ENCODE measurements at places on chromosomes 6 and 20.

GRCh38 chr6:11196511-11197174 is 35.8 kb downstream of the NEDD9 start:
- no peak for DNase-seq

DNA sequence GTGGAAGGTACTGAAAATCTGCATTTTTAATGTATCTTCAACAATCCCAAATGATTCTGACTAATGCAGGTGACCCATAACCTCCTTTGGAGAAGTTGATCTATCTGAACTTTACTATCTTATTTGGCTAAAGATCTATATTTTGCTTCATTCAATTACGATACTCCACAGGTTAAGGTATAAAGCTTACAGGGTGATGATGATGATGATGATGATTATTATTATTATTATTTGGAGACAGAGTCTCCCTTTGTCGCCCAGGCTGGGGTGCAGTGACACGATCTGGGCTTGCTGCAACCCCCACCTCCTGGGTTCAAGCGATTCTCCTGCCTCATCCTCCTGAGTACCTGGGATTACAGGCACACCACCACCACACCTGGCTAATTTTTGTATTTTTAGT is 13.1 kb downstream of the TOP1 start:
- no peak for DNase-seq

DNA sequence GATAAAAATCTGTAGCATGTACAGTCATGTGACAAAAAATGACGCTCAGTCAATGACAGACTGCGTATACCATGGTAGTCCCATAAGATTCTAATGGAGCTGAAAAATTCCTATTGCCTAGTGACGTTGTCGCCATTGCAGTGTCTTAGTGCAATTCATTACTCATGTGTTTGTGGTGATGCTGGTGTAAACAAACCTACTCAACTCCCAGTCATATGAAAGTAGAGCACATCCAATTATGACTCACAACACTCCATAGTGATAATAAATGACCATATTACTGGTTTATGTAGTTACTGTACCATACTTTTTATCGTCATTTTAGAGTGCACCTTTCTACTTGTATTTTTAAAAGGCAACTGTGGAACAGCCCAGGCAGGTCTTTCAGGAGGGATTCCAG is 45.0 kb downstream of the TFAP2A start:
- DNase-seq = no peak

- DNase-seq = no peak
Measured at GRCh38 chr20:5590899-5591298, 159.3 kb upstream of the SHLD1 start.

DNA sequence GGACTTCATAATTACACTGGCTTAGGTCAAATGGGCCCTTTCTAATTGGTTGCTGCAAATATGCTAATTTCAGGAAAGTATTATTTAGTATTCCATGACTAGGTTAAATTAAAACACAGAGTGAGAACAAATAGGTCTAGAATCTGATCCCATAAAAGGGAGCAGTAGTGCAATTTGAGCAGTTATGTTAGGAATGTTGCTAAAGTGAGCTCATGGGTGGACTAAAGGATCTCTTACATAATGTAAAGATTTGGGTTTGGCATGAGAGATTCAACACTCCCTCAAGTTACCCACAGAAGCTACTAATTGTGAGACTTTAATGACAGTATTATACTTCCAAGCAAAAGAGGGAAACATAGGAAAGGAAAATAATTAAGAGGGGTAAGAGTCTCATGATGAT is 109.1 kb downstream of the C6orf58 start:
- no peak for DNase-seq

- DNase-seq = no peak
Measured at GRCh38 chr20:9068841-9069663, at the start of gene PLCB4. PLCB4 (plus strand) TSS chr20:9069087; CDS start chr20:9307815, 238,728 bp downstream.

DNA sequence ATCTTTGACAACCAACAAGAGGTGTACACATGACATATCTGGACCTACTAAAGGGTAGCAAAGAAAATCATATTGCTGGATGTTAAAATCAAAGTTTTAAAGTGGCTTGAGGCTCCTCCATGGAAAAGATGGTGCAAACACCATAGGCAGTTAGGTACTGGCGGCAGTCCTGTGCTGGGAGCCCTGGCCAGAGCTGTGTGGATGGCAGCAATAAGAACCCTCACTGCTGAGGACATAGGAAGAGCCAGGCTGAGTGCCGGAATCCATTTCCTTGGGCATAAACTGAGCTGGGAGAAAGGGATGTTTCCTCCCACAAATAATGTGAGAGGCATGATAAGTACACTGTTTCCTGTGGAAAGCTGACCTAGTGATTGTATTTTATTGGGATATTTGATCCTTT is 89.9 kb downstream of the ARID1B start:
- DNase-seq = no peak

DNA sequence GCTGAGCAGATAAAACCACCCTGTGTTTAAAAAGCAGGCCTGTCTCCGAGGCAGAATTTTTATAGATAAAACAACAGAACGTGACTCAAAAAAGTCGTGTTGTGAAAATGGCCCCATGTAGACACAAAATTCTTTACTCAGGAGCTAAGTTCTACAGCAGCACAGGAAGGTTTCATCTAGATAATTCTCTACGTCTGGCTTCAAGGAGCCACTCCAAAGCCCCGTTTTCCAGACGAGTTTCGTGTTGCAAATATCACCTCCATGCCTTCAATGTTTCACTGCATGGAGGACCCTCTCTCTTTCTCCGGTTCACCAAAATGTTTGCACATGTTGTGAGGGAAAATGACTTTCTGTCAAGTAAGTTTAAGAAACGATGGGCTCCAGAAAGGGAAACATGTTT is 12.0 kb upstream of the BMP7 start:
- no peak for DNase-seq

GRCh38 chr6:170253226-170253909 is 37.5 kb downstream of the DLL1 start:
- DNase-seq = no peak

- DNase-seq = no peak
Measured at GRCh38 chr20:59817846-59818615, 115.4 kb downstream of the SYCP2 start.

DNA sequence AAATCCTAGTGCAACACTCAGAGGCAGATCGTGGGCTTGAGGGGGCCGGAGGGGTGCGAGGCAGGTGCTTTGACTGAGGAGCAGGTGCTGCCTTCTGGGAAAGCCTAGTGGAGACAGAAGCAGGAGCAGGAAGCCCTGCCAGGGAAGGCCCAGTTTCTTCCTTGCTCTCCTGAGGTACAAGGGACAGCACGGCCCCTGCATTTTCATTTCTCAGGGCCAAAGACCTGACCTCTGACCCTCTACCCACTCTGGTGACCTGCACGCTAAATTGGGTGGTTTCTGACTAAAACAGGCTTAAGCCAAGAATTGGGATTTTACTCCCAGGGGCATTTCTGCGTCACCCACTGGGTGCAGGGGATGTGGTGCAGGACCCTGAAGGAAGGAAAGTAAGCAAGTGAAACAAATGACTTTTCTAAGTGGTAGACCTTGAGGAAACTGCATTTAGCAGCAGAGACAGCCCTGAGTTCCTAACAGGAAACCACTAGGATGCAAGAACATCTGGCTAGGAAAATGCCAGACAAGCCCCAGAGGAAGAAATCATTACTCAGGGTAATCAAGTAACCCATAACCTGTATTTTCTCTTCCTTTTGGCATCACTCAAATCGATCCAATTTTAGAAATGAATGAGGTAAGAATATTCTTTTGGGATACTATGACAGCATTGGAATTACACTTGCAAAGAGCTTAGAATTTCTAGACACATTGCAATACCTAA is 141.7 kb downstream of the CD164 start:
- DNase-seq = no peak

DNA sequence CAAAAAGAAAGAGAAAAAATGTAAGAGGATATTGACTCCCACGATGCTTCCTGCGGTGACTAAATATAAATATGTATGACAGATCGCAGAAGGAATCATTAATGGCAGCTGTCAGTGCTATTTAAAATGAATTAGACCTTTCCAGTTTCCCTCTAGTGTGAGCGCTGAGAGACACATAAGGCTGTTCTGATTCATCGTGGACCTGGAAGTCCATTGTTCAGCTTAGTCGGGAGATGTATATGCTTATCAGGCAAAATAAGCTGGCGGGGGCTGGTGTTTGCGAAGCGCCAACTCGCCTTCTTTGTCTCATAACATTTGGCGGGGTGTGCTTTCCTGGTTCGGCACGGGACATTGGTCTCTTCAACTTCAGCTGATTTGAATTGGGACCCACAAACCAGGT is 95.4 kb downstream of the CDH4 start:
- DNase-seq = no peak

- no peak for DNase-seq
Measured at GRCh38 chr6:10073341-10073740, 341.5 kb downstream of the TFAP2A start.

GRCh38 chr6:168343239-168344150 is 23.9 kb upstream of the DACT2 start:
- no peak for DNase-seq

DNA sequence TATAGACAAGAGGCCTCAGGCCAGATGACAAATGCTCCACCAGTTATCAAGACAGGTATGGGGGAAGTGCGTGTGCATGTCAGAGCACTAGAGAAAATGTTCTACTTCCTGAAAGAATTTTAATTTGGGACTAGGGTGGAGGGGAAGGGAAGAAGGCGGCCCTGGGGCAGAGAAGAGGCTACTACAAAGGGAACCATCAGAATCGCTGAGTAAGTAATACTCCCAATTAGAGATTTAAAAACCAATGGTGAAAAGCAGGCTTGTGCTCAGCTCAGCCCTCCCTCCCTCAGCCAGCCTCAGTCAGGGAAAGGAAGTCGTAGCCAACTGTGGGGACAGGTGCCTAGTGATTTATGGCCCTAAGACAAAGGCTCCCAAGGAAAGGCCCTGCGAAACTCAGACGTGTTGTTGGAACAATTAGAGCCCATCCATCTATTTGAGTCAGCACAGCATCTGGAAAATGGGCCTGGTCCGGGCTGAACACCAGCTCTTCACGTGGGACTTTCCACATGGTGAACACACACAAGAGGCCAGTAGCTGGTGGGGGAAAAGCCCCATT is 15.0 kb upstream of the MAFB start:
- no peak for DNase-seq

DNA sequence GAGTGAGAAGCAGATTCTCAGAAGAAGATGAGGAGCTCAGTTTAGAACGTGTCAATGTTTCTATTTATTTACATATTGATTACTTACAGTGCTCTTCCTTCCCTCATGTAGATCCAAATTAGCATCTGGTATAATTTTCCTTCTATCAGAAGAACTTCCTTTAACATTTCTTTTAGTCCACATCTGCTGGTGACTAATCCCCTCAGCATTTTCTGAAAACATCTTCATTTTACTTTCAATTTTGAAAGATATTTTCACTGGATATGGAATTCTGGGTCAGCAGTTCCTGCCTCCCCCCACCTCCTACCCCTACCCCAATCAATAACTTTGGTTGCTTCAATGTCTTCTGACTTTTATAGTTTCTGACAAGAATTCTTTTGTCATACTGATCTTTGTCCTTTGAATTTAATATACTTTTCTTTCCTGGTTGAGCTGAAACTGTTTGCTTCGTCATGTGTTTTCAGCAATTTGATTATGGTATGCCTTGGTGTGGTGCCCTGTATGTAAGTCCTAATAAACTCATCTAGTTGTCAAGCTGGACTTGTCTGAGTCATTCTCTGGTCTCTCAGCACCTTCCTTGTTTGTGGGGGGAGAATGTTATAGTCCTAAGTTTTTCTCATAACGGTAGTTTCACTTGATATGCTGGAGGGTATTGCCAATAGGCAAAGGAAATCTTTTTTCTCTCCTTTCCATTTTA is 57.0 kb downstream of the SMPDL3A start:
- DNase-seq = no peak

DNA sequence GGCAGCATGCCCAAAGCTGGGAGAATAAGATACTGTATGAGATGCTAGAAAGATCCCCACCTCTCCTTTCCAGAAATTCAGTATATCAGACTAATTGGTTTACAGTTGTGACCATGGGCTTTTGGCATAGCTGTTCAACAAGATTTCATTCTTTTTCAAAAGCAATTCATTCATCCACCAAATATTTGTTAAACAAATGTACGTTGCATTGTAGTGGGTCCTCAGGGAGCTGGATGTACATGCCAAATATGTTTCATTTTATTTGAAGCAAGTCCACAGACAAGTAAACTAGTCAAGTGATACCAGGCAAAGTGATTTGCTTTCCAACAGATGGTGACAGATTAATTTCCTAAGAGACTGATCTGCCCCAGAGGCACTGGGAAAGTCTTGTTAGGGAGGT is 85.8 kb upstream of the ESR1 start:
- no peak for DNase-seq

- DNase-seq = no peak
Measured at GRCh38 chr20:57245997-57246396, 20.4 kb downstream of the BMP7 start.

DNA sequence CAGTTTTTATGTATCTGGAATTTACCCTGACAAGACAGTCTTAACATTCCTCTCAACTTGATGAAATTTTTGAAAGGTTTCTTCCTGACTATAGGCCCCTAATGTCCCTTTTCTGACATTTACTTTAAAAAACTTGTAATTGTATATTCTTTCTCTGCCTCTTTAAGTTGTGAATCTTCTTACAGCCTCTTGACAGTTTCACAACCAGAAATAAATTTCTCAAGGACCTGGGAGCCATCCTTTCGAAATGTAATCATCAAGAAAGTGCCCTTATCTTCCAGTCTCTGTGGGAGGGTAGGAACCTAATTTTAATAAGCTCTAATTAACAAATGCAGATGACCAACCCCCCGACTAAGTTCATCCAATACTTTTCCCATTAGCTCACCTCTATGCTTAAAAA is 403.6 kb upstream of the GJE1 start:
- DNase-seq = no peak

DNA sequence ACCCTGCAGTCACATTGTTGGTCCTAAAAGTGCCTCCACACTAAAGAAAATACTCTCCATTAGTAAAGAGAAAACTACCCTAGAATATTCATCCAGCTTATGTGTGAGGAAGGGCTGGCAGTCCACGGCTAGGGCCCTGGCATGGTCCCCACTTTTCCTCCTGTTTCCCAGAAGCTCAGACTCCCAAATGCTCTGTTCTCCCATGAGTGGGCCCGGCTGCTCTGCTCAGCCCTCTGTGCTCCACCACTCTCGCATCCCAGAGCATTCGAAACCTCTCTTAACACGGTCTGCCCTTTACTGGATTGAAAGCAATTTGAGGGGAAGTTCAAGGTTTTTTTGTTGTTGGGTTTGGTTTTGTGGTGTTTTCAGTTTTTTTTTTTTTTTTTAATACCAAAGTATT is 61.8 kb downstream of the APCDD1L start:
- DNase-seq = no peak

DNA sequence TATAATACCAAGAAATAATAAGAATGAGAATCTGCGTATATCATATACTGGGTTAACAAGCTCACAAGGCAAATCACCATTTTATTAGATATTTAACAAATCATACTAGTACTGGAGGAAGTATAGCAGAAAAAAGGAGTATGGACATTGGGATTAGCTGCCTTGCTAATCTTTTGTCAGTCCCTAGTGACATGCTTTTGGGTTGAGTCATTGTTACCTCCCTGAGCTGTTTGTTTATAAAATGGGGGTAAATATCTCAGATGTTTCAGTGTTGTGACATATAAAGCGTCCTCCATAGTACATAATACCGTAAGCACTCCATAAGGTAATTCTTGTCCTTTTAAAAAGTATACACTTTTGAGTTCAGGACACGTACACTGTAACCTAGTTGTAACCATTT is 107.0 kb downstream of the ESR1 start:
- DNase-seq = no peak

GRCh38 chr6:112951829-112952228 is 604.7 kb downstream of the RFPL4B start:
- no peak for DNase-seq

Data from SIG-M5 (cell line).